Sigmoid colon (tissue), 7 donors: ENCODE measurements at places on chromosomes 1 and 21. TPM values are rescaled to one million over a fixed set of nuclear protein-coding genes. Genes with fewer than 3 reads are reported as not detected.

GRCh38 chr21:17674106-17674505 is 61.4 kb upstream of the BTG3 start:
- DNase-seq = no peak

GRCh38 chr1:233373226-233373625 is 45.7 kb downstream of the MAP3K21 start:
- DNase-seq = no peak

TACSTD2 gene
- total RNA-seq = not detected

CLK2 gene
- 21.4 TPM for total RNA-seq

GRCh38 chr1:205183676-205184335 is 27.7 kb downstream of the DSTYK start:
- DNase-seq = no peak

DNA sequence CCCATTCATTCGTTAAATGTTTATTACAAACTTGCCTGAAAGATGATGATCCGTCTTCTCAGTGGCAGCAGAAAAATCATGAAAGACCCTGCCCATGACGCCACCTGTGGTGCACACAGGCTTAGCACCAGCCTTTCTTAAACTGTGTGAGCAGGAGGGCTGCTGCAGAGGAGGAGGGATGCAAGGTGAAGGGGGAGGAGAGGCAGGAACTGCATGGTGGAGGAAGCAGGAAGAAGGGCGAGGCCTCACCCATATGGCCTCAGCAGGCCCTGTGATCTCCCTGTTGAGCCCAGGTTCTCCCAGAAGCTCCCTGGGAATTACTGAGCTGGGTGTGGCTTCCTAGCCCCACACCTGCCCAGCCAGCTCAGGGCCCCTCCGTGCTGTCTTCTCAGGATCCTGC is 25.0 kb upstream of the RD3 start:
- DNase-seq = no peak

DNA sequence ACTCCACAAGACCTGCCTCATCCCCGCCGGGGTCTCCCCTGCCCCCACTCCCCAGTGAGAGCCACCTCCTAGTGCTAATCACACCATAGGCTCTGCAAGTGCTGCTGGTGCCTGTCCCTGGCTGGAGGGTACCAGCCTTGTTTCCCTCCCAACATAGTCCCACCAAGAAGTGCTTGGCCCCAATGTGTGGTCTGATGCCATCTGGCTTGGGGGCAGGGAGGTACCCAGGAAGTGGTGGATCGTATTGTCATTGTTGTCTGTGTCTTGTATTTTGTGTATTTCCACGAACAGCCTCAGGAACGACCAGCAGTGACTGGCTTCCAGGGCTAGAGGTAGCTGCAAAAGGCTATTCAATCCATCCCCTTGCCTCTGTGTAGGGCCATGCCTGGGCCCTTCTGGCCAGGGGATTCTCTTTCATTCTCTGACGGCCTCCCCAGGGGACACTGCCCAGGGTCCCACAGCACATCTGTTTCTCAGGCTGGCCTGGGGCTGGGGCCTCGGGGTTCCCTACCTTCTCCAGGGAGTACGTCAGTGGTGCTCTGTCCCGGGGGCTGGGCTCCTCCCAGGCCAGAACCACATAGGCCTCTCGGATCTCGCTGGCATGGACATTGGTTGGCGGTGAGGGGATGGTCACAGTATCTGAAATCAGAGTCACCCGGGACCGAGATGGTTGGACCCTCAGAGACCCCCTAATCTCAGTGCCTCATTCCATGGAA is 22.8 kb downstream of the MYOM3 start:
- DNase-seq = no peak

DNA sequence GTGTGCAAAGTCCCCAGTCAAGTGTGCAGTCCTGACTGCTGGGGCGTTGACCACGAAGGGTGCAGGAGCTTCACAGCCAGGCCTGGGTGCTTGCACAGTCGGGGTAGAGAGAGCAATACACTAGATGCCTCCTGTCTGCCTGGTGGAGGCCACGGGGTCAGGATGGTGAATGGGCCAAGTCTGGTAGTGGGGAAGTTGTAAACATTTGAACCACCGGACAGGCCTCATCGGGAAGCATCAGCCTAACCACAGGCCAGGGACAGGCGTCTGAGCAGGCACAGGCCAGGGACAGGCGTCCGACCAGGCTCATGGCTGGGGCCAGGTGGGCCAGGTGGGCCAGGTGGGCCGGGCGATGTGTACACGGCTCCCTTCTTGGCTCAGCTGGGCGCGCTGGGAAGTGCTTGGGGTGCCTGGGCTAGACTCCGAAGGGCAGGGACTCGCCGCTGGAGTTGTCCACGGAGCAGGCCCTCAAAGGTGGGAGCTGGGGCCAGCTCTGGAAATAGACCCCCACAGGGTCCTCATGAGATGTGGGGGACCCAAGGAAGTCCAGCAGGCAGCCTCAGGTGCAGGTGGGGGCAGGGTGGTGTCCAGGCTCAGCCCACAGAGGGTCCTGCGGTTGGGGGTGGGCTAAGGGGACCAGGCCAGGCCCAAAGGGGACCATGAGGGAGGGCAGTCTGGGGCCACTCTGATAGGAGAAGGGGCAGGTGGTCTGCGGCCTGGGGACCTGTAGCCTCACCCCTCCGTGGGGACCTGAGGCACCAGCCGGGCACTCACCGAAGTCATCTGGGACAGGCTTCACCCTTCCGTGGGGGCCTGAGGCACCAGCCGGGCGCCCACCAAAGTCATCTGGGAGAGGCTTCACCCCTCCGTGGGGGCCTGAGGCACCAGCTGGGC is 15.0 kb downstream of the COL6A1 start:
- peak; percentile 66 for DNase-seq

ERI3 gene
- total RNA-seq = 40.3 TPM

GRCh38 chr1:42006836-42007235 is 88.1 kb upstream of the HIVEP3 start:
- DNase-seq = no peak

GJB4 gene
- not detected for total RNA-seq

NEXN gene
- total RNA-seq = 107 TPM

DNA sequence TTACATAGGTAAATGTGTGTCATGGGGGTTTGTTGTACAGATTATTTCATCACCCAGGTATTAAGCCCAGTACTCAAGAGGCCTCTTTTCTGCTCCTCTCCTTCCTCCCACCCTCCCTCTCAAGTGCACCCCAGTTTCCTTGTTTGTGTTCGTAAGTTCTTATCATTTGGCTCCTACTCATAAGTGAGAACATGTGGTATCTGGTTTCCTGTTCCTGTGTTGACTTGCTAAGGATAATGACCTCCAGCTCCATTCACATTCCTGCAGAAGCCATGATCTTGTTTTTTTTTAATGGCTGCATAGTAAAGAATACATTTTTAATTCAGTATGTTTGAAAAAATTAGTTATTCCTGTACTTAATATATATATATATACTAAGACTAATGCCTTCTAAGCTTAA is 107.7 kb downstream of the CLDN17 start:
- no peak for DNase-seq

DNA sequence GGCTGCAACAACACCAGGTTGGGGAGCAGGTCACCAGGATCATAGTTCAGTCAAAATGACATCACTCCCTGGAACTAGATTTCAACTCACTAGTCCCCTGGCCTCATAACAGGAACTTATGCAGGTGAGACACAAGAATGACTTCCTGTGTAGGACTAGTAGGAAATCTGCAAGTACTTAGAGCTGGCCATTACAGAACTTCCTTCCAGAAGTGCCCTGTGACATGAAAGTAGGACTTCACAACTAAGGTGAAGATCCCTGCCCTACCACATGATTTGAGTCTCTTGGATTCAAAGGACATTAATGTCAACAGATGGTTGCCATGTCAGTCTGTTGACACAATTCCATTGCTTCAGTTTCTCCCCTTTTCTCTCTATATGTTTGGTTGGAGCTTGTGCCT is 223.1 kb downstream of the RPS6KC1 start:
- DNase-seq = no peak

CFHR2 gene
- total RNA-seq = not detected

- no peak for DNase-seq
These were observed 14.1 kb upstream of the TMEM240 start for GRCh38 chr1:1554550-1554925.

DNA sequence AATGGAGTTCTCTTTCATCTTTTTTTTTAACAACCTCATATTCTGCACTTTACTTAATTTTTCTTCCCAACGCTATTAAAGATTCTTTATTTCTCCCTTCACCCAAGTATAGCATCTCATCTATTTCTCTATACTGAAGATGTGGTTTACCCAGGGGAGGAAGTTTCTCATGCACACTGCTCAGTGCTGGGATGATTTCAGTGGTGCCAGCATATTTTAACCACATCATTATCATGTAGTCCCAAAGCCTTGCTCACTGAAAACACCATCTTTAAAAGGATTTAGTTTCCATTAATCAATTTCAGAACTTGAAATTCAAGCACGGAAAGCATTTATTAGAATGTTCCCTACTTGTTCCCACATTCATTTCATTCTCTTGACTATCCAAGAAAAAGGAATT is 725.7 kb downstream of the USP25 start:
- DNase-seq = no peak

SLC39A1 gene
- total RNA-seq = 79.8 TPM

RGS13 gene
- total RNA-seq = not detected

- DNase-seq = no peak
These were observed 216.8 kb downstream of the KAZN start for GRCh38 chr1:14815175-14815877.

DNA sequence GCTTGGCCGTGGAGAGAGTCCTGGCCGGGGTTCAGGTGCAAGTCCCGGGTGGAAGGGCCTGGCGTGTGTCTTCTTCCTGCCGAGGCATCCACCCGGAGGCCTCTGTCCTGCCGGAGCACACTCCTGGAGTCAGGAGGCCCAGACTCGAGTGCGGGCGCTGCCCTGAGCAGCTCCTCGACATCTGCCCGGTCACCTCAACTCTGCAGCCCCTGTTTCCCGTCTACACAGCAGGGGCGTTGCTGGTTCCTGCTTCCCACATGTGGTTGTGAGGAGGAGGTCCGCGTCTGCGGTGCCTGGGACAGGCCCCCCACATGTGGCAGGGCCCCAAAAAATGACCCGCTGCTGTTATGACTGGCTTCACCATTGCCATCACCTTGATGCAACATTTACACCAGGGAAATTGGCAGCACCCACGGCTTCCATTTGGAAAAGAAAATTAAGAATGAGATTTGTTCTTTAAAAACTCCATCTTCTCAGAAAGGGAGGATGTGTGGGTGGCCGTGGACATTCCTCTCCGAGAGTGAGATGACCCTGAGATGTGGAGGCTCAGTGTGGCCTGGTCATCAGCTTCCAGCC is 169.8 kb downstream of the PRDM16 start:
- no peak for DNase-seq

DNA sequence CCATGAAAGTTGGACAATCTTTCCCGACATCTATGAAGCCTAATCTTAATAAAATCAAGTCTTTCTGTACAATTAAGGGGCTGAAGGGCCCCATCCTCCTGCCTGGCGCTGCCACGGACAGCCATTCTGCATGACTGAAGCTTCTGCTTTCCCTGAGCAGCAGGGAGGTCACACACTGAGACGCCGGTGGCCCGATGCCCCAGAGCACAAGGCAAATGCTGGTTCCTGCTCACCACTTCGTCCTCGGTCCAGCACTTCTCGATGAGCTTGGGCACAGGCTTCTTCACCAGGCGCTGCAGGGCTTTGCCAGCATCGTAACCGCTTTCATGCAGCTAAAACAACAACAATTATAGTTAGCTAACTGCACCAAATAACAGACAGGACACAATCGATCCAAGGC is 147.8 kb downstream of the SLC45A1 start:
- no peak for DNase-seq

KRTAP20-2 gene
- not detected for total RNA-seq

- no peak for DNase-seq
These were observed 69.6 kb upstream of the B3GALT2 start for GRCh38 chr1:193256019-193256418.

DNA sequence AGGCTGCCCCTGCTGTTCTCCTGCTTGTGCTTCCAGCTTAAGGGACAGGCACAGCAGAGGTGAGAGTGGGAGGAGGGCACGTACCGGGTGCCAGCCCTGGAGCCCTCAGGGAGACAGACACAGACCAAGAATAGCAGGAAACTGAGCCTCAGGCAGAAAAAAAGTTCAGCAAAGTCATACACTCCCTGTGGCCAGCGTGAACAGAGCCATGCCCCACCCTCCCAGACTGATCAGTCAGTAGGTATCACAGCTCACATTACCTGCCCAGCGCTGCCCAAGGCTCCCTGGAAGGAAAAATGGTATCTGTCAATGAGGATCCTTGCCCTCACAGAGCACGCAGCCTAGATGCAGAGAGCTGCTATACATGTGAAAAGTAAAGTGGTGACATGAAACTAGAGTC is 1.3 kb downstream of the UBL4B start:
- DNase-seq = no peak

CLCA4 gene
- total RNA-seq = not detected

MARCKSL1 gene
- total RNA-seq = 5.4 TPM

RYR2 gene
- 6.1 TPM for total RNA-seq

GRCh38 chr1:115642168-115643072 is 650 bp downstream of the VANGL1 start:
- DNase-seq = peak; percentile 75

FOXE3 gene
- total RNA-seq = not detected

PGLYRP4 gene
- not detected for total RNA-seq
